ENCODE measurements at places on chromosomes 11 and 22. TPM values are rescaled to one million over a fixed set of nuclear protein-coding genes. Genes with fewer than 3 reads are reported as not detected.
A peak's percentile ranks its signal among the peaks of the same experiment; 100 is the strongest.

GRCh38 chr11:38448284-38448683 is 1850.2 kb upstream of the RAG2 start:
- no peak for DNase-seq

- DNase-seq = no peak
Measured at GRCh38 chr11:44626645-44627044, 61.2 kb downstream of the CD82 start.

DNA sequence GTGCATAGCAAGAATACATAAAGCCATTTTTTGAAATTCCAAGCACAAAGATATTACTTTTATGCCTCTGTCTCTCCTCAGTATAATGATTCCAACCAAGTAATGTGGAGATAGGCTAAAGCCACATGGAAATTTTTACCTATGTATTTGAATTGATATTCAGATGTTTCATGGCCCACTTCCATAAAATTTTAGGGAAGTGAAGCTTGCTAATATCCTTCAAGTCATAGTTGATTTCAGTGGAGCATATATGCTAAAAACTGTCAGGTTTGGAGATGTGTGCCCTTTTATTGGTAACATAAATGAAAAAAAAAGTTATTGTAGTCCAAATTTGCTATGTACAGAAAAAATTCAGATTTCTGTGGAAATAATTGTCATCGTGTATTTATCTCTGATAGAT is 12.3 kb downstream of the MS4A4E start:
- no peak for DNase-seq

DNA sequence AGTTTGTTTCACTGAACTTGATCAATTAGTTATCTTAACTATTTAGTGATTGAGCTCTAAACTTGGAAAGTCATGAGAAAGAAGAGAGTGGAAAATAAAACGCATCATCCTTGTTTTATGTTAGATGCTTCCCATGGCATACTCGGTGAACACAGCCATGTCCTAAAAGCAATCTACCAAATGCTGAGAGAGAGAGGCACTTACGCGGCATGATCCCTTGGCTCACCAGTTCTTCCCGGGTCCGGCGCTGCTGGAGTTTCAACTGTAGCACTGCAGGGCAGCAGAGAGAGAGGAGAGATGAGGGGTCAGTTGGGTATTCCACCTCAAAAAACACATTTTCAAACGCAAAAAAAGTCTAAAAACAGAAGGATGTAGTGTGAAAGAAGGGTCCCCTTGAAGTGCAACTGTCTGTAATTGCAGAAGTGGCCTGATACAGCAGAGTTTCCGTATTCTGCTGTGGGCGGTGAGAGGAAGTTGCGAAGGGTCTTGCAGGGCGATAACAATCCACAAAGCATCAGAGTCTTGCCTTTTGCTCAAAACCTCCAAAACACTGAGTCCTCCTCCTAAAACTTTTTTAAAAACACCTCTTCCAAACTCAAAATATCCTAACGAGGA is 92.7 kb downstream of the SGSM3 start:
- peak; percentile 27 for DNase-seq

- DNase-seq = no peak
Measured at GRCh38 chr11:70734379-70734778, 336.1 kb downstream of the CTTN start.

GRCh38 chr11:118443590-118444218 is 7.4 kb downstream of the KMT2A start:
- DNase-seq = no peak

GRCh38 chr11:33525789-33526188 is 174.8 kb downstream of the C11orf91 start:
- no peak for DNase-seq

DNA sequence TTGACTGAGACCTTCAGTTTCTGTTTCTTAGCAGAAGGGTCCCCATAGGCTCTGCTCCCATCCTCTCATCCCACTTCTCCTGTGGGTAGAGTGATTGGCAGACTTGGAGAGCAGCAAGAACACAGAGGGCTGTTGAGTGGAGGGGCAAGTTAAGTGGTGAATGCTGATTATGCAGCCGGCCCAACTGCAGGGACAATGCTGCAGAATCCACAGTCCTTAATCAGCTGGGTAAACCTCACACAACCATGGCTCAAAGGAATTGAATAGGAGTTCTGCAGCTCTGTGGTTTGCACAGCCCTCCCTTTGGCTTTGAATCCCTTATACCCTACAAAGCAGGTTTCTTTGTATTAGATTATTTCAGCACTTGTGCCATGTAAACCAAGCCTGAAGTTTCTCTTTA is 161.1 kb downstream of the NAV2 start:
- no peak for DNase-seq

MPZL2 gene
- 59.5 TPM for total RNA-seq

TSPO gene
- total RNA-seq = 452 TPM

DNA sequence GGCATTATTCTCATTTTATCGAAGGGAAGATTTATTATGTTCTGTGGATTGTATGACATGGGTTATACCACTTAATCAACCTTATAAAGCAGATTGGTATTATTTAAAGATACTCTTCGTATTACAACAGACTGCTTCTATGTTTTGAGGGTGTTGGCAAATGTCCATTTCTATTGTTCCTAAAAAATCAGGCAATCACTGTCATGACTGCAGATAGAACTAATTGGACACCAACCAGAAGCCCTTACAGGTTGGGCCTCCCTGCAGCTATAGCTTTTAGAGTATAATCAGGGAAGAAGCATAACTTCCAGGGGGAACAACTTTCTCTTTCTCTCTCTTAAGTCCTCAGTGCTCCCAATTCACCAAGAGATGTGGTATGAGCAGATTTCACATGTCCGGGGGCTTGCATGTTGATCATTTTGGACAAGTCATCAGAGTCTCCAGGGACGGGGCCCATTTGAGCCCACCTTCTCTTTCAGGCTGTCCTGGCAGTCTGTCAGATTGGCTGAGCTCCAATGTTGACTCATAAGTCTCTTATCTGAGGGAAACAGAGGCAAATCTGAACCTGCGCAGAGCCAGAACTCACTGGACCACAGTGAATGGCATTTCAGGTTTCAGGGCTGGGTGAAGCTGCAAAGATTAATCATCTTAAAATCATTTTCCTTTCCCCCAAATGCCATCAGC is 264.0 kb upstream of the CCDC90B start:
- no peak for DNase-seq

DNA sequence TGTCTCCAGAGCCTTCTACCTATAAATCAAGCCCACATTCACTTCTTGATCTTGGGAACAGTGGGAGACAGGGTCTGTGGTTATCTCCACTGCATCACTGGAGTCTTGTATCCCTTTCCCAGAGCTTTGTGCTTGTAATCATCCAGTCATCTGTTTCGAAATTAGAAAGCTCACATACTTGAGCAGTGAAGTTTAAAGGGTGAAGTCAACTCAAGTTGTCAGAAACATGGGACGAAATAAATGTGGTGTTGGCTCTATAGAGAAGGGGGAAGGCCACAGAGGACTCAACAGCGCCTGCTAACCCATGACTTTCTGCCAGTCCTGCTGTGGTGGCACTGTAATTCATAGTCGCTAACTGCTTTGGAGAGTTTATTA is 197.5 kb downstream of the DBX1 start:
- DNase-seq = no peak

- no peak for DNase-seq
Measured at GRCh38 chr22:20113551-20114310, 2.2 kb upstream of the RANBP1 start.

DNA sequence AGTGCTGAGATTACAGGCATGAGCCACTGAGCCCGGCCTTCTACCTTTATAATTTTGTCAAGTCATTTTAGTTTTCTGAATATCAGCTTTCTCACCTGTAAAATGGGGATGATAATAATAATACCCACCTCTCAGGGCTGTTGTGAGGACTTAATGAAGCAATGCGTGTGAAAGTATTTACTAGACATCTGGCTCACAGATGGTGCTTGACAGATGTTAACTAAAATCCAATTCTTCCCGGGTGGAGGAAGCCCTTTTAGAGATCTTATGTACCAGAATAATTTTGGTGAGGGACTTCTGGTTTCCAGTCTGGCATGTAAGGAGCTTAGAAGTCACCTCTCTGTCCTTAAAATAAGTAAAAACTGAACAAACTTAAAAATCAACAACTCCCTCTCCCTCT is 43.7 kb upstream of the NUP160 start:
- no peak for DNase-seq

DNA sequence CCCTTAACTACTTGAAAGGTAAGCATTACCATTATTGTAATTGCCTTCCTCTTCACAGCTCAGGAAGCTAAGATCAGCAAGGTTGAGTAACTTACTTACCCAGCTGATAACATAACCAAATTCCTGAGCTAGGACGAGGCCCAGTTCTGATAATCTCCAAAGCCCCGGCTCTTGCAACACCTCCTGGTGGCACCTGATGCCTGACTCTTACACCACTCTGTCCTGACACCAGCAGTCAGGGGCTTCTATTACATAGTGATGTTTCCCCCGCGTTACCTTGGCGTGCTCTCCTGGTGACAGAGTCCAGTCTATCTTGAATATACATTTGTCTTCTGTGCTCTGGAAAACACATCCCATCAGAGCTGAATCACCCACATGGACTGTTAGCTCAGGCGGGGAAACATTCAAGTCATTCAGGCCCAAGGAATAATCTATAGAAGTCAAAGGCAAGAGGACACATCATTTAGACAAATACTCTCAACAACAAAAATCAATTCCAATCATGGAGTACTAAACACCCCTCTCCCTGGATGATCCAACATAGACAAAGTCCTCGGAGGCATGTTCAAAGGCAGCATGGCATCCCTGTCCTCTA is 12.6 kb downstream of the JAML start:
- DNase-seq = no peak

CNGA4 gene
- total RNA-seq = not detected

OR52B6 gene
- not detected for total RNA-seq

DNA sequence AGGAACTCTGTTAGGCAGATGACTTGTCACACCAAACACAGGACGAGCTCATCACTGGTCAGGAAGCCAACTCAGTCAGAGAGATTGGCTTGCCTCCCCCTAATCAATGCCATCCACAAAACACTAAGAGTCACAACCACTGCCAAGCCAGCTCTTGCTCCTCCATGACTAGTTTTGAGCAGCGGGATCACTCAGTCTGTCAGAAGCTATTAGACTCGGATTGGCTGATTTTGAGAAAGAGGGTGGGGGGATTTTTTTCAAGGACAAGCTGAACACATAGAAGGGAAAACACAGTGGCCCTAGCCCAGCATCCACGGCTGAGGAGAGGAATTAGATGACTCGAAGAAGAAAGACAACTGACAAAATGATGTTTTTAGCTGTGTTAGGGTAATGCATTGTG is 55.9 kb downstream of the SEZ6L start:
- DNase-seq = no peak

- no peak for DNase-seq
Measured at GRCh38 chr11:88300888-88301487, 36.5 kb downstream of the CTSC start.

VPREB1 gene
- total RNA-seq = not detected

OR8A1 gene
- not detected for total RNA-seq

CYB5R3 gene
- 294 TPM for total RNA-seq

- DNase-seq = no peak
Measured at GRCh38 chr11:123483058-123483457, 53.0 kb downstream of the GRAMD1B start.

DNA sequence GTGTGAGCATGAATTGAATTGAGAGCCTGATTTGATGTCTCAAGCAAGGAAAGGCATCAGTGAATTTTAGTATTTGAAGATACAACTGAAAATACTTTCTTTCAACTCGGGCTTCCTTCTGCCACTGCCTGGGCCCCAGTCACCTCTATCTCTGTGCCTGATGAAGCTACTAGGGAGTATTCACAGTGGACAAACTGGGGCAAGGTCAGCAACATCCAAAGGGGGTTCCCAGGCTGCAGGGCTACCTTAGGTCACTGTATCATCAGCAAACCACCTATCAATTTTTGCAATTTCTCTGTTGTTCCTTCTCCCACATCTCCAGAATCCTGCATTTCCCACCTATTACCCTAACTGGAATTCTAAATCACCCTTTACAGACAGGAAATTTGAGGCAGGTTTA is 10.2 kb downstream of the PRAME start:
- DNase-seq = no peak

NLRP14 gene
- total RNA-seq = 0.41 TPM

- no peak for DNase-seq
Measured at GRCh38 chr11:121534131-121535093, 81.6 kb upstream of the SORL1-AS1 start.

SMIM35 gene
- total RNA-seq = not detected

TSGA10IP gene
- not detected for total RNA-seq

Data from transverse colon (tissue), 4 donors.